ENCODE measurements at places on chromosomes 3 and 15. TPM values are rescaled to one million over a fixed set of nuclear protein-coding genes. Genes with fewer than 3 reads are reported as not detected.

Gene MESP2
- 0.42 TPM for total RNA-seq

Gene GOLGA8H
- not detected for total RNA-seq

Gene ELL3
- 17.1 TPM for total RNA-seq

Gene TTLL13
- not detected for total RNA-seq
